Cardiac fibroblast (primary cell): ENCODE measurements at places on chromosomes 6 and 20.

DNA sequence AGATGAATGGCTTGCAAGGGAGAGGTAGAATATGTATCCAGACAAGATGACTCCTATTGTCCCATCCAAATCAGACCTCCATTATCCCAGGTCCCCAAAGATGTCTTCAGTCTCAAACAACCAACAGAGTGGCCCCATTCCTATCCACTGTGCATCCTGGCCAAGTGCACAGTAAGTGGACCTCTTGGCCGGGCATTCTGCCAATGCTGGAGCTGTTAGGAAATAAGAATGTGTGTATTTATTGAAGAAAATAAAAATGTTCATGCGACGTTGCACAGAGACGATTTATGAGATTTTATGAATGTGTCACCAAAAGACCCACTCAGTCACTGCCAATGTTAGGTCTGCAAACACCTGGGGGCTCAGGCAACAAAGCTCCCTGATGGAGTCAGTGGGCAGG is 196.0 kb downstream of the MAFB start:
- peak; percentile 91 for DNase-seq

DNA sequence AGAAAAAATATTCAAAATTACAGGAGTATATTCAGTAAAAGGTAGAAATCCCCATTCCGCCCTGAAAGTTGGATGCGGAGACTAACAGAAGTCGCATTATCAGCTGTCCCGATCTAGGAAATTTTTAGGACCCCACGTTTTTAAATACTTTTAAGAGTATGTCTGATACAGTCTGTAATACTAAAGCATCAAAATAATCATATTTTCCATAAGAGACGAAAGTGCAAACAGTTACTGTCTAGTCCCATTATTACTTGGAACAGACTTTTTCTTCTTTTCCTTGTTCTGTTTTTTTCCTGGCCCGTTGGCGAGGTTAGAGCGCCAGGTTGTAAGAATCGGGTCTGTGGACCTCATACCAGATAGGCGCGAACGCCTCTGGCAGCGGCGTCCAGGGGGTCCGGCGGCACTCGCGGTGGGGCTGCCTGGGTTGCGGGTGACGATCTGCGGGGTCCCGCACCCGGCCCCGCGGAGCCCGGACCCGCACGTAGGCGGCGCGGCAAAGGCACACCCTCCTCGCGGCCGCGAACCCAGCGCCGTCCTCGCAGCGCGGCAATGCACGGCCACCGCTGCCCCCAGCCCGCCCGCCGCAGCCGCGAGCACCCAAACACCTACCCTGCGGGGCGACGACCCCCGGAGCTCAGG is 460 bp downstream of the PLAGL1 start:
- peak; percentile 28 for DNase-seq

DNA sequence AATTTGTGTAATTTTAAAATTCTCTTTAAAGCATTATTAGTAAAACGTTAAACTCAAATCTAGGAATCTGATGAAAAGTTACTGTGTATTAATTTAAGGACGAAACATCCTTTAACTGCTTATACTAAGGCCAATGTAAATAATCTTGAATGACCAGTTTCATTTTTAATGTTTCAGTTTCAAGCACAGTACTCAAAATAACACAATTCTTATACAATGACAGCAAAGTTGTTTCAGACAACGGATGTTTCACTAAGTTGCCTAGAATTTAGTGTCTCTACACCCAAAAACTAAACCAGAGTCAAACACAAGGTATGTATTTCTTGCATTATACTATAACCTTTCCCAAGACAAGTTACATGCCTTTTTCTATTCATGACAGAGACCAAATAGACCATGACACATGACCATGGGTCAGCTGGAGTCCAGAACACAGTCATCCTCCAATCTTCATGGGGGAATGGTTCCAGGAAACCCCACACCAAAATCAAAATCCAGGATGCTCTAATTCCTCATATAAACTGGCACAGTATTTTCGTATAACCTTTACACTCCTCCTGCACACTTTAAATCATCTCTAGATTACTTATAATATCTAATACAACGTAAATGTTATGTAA is 7.7 kb downstream of the PHIP start:
- DNase-seq, result no peak

- DNase-seq, result no peak
Measured at GRCh38 chr6:23277521-23278179, 708.3 kb downstream of the HDGFL1 start.

DNA sequence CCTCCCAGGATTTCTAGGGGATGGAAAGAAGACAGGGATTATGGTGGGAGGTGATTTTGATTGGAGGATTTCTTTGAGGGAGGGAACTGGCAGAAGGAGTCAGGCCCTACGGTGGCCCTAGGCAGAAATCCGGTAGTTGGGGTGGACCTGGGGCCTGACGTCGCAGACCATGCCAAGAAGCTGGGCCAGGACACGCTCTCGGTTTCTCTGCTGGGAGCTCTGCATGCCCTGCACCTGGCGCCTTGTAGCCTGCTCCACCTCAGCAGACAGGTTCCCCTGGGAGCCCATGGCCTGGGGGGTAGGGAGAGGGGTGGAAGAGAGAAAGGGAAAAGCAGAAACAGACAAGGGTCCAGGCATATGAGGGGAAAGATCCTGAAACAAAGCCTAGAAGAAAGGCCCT is 1.1 kb downstream of the ATP6V1G2 start:
- DNase-seq, result no peak

DNA sequence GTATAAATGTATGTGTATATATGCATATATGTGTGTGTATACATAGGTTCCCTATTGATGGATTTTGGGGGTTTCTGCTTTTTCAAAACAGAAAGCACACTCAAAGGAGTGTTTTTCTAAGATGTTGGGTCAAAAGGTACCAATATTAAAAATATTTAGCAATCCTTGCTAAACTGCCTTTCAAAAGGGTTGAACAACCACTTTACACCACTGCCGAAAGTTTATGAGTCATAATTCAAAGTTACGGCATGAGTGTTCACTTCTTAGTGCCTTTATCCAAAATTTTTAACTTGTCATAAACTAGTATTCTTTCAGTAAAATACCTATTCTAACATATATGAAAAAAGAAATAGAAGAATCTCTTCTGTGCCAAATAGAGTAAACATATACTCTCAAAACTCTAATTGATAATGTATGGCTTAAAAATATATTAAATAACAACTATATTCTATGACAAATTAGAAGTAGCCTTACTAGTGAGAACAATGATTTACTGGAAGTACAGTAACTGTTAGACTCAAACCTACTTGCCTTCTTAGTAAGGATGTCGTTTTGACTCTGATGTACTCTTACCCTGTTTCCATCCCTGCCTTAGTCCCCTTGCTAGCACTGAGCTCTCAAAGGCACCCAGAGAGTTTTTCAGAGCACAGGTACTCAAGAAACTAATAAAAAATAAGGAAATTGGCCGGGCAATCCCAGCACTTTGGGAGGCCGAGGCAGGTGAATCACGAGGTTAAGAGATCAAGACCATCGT is 136.1 kb downstream of the INSM1 start:
- DNase-seq, result no peak

- DNase-seq, result no peak
Measured at GRCh38 chr6:45637611-45638257, 260.0 kb upstream of the SUPT3H start.

DNA sequence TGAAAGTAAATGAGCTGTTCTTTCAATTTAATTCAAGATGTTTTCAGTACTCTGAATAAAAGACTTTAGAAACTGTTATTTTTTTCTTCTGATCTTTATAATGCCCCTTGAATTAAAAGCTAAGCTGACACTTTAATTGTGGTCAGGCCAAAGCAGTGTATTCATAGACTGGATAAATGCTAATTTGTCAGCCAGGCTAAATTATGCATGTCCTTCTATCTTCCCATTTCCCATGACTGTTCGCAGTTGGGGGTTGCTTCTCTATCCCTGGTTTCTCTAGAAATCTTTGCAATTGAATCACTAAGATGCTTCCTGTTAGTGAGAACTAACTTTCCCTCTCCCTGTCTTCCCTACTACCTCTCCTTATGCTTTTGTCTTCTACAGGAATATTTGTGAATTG is 396.2 kb downstream of the RFPL4B start:
- DNase-seq, result no peak

DNA sequence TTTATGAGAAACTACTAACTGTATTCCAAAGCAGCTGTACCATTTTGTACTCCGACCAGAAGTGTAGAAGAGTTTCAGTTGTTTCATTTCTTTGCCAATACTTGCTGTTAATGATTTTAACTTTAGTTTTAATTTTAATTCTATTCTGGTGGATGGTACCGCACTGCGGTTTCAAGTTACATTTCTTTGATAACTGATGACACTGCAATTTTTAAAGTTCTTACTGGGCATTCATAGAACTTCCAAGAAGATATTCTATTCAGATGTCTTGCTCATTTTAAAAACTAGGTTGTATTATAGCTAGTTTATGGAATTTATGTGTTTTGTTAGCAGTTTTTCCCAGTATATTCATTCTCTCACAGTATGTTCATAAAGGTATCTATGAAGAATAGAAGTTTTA is 63.8 kb upstream of the LYRM2 start:
- DNase-seq, result no peak

GRCh38 chr20:12638633-12639312 is 370.0 kb upstream of the SPTLC3 start:
- no peak for DNase-seq

GRCh38 chr6:144149558-144149893 is 791 bp upstream of the STX11 start:
- no peak for DNase-seq

DNA sequence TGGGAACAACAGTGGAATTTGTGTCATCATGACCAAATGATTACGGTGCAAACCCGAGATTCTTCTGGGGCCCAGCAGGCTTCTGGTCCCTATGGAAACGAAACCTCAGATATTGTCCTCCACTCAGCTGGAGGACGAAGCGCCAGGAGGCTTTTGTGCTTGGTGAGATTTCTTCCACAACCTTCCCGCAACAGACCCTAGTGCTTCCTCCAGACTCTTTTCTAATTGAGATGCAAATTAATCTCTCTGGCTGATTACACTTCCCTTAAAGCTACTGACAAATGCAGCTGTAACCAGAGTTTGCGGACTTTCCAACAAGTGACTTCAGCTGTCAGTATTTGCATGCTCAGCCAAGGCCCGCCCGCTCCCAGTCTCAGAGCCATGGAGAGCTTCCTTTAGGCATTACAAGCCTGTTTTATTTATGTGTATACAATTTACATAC is 96.0 kb downstream of the INSM1 start:
- peak; percentile 47 for DNase-seq

DNA sequence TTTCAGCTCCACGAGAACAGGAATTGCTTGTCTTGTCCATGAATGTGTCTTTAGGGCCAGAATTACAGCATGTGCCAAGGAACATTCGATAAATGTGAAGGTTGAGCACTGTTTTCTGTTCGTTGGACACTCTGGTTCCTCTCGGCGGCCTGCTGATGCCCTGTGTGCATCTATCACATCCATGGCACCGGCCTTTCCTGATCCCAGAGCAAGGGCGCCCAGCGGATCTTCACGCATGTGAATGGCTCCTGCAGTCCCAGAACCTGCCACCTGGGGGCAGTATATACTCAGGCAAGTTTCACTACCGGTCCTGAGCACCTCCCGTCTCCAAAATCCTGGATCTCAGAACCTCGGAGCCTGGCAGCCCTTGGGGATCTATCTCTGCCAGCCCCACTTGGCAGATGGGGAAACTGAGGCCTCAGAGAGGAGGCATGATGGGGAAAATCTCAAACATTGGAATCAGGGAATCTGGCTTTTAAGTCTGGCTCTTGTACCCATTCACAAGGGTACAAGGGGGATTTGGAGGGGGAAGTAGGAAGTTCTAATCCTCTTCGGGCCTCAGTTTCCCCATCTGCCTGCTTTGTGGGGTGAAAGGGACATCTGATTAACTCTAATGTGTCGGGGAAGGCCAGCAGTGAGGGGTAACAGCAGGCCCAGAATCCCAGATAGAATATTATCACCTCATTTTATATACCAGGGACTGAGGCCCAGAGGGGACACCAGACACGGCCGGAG is 4.3 kb upstream of the CEBPB start:
- peak; percentile 90 for DNase-seq

DNA sequence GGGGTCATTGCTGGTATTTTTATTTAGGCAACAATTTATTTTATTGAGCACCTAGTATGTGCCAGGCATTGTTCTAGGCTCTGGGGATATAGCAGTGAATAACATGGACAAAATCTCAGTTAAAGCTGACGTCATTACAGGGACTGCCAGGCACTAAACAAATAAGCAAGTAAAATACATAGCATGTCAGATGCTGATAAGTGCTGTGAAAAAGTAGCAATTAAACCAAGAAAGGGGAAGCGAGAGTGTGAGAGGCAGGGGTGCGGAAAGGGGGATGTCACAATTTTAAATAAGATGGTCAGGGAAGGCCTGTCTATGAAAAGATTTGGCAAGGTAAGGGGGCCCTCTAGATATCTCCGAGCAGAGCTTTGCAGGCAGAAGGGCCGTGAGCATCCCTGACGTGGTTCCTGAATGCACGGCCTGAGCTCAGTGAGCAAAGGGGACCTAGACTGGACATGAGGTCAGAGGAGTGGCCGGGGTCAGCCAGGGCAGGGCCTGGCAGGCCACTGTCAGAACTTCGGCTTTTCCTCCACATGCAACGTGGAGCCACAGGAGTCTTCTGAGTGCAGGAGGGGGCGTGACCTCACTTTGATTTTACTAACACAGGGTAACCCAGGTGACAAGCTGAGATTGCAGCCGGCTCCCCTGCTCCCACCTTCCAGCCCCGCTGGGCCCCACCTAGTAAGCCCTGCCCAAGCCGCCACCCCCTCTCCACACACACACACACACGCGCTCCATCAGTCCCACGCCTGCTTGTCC is 24.2 kb upstream of the SIRPA start:
- DNase-seq, result no peak

GRCh38 chr6:109447878-109448555 is 7.5 kb downstream of the SMPD2 start:
- DNase-seq, result peak; percentile 12

GRCh38 chr20:53291548-53291947 is 302.1 kb downstream of the ZNF217 start:
- DNase-seq, result no peak

DNA sequence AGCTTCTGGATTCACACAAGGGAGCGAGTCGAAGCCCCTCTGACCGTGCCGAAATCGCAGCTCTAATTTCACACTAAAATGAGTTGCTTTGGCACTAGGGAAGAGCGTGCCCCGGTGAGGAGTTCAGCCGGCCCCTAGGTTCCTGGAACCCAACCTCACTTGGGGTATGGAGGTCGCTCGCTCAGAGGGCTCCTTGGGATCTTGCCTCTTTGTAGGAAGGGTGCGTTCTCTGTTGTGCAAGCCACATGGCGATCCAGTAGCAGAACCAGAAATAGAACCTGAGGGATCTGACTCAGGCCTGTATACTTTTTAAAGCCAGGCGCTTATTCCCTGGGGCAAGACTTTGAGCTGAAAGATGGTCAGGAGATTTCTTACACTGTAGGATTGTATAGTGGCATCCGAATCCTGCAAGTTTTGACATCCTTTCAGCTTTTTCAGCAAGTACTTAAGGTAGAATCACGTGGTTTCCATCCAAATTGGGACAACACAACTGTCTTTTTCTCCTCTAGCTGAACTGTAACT is 861 bp upstream of the RALGAPA2 start:
- no peak for DNase-seq
